ENCODE measurements at places on chromosomes 2 and 18.

GRCh38 chr2:237422309-237422708 is 8.3 kb upstream of the COL6A3 start:
- DNase-seq = no peak

- no peak for DNase-seq
These were observed 10.7 kb downstream of the ACAA2 start for GRCh38 chr18:49802623-49803022.

GRCh38 chr2:171858397-171858958 is 35.6 kb downstream of the SLC25A12 start:
- no peak for DNase-seq

DNA sequence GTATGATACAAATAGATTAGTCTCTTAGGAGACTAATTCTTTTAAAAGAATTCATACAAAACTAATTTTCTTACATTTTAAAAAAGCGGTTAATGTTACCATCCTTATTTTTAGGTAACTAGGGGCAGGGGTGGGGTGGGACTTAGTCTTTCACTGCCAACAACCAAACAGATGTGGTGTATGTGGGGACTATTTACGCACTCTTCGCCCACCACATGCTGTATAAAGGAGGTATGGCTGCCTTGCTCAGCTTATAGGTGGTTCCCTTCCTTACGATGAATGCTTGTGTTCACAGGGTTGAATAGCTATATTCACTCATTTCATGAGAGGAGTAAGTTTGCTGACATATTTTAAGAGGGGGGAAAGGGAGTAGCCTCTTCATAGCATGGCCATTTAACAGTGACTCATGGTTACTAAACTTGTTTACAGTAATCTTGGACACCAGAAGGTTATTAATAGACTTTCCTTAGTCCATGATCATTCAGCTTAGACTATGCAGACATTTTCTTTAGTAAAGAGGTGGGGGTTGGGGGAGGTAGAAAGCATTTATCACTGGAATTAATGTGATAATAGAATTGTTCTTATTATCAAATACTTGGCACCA is 61.8 kb downstream of the CAB39 start:
- peak; percentile 37 for DNase-seq

DNA sequence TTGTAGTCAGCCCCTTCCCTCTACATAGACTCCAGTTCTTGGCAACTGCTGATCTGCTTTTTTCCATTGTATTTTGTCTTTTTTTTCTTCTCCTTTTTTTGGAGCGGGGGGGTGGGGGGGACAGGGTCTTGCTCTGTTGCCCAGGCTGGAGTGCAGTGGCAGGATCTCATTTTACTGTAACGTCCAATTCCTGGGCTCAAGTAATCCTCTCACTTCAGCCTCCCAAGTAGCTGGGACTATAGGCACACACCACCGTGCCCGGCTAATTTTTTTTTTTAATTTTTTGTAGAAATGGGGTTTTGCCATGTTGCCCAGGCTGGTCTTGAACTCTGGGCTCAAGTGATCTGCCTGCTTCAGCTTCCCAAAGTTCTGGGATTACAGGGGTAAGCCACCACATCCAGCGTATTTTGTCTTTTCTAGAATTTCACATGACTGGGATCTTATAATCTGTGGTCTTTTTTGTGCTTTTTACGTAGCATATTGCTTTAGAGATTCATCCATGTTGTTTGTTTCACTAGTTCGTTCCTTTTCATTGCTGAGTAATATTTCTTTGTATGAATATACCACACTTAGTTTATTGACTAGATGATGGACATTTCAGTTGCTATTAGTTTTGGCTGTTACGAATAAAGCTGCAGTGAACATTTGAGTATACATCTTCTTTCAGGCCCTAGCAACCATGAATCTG is 17.9 kb downstream of the EML4 start:
- DNase-seq = no peak

DNA sequence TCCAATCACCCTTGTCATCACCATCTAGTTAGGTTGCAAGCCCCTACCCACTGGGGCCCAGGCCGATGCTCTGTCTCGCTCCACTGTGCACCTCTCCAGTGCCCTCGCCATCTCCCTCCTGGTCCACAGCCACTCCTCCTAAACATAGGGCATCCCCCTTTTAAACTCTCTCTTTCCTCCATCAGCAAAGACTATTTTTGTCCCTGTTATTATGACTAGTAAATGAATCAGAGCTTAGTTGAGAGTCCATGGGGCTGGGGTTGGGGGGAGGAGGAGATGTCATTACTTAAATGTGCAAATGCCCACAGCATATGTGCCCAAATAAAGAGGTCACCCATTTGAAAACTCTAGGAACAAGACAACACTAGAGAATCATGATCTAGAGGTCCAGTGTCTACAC is 167.4 kb downstream of the TRABD2A start:
- DNase-seq = no peak

DNA sequence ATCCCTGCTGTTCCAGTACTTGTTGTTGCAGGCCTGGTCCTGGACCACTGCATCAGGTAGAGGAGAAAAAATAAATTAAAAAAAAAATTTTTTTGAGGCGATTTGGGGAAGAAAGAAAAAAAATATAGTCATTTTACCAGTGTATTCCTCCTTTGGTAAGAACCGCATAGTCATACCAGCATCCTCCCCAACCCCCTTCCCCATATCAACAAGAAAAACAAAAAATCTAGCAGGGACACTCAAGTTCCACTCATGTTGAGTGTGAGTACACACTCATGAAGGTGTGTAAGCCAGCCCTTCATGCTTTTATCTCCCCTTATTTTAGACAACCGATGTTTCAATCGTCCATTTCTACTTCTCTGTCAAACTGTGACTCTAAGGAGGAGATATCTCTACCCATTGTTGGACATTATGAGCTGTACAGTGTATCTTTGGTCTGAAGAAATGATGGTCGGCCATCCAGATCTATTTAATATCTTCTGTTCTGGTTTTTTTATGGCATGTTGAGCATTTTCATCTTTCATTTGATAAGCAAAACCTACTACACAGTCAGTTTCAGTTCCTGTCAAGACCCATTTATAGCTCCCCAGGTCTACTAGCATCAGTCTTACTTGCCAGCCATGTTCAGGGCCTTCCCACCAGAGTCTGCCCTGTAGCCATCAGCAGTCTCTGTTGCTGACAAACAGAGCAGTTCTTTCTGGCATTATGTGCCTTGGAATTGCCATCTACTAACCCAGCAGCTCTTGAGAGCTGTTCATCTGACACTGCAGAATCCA is 20.0 kb downstream of the ELP2 start:
- no peak for DNase-seq

DNA sequence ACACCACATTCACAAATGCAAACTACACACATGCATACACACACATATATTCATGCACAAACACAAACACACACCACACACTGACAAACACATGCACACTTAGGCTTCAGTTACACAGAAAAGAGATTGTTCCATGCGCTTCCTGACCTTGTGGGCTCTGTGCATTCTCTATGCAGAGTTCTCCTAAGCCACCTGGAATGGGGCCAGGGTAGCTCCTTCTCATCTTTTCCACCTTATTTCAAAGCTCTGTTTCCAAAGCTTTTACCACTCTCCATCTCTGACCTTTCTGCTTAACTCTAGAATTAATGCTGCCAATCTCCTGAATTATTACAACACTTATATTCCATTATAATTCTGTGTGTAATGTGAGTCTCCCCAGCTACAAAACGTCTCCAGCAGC is 522.3 kb upstream of the MYT1L start:
- no peak for DNase-seq

DNA sequence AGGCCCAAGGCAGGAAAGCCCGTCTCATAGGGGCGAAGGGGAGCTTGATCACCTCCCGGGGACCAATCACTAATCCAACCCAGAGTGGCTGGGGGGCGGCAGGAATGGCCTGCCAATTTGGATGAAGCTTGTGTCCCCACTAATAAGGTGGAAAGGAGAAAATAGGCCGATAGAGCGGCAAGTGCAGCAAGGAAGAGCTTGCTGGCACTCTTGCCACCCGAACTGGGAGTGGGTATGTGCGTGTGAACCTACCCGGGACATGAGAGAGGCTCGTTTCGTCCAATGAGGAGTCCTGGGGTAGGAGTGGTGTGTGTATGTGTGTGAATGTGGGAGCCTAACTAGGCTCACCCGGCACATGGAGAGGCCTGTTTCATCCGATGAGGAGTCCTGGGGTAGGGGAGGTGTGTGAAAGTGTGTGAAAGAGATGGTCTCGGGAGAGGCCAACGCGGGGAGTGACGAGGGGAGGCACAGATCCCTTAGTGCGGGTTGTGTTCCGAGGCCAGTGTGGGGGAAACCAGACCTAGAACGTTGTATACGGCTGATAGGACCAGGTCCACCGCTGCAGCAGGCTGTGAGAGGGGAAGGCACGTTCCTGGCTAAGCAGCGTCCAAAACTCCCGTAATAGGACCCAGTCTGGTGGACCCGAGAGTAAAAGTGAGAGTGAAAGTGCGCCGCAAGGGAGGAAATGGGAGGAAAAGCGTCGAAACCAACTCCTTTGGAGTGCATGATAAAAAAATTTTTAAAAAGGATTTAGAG is 47.1 kb upstream of the SELENOI start:
- DNase-seq = no peak

- DNase-seq = peak; percentile 28
These were observed 652.4 kb downstream of the SLC4A3 start for GRCh38 chr2:220279840-220280239.

DNA sequence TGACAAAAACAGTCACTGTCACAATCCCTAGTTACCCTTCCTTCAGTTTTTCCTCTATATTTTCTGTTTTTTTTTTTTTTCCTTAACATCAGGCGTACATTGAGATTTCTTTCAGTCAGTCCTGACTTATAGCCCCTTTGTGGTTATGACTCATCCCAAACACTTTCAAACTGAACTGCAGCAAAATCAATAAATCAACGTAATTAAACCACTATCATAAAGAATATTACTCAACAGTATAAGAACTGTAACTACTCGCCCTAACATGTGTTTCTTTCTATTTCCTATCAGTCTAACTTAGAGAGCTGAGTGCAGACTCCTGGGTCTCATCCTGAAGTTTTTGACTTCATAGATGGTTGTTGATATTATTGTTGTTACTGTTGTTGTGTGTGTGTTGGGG is 523.5 kb downstream of the LRRTM4 start:
- peak; percentile 30 for DNase-seq

DNA sequence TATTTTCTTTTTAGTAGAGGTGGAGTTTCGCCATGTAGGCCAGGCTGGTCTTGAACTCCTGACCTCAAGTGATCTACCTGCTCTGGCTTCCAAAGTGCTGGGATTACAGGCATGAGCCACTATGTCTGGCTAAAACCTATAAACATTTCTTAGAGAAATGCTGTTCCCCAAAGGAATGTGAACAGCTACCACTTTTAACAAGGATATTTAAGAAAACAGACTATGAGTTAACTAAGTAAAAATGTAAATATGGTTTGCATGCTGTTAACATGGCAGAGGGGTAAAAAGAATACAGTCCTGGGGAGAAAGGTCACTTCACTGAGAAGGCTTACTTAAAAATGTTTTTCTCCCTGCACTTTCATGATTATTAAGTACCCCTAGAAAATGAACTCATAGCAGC is 57.1 kb downstream of the SLC16A14 start:
- no peak for DNase-seq

DNA sequence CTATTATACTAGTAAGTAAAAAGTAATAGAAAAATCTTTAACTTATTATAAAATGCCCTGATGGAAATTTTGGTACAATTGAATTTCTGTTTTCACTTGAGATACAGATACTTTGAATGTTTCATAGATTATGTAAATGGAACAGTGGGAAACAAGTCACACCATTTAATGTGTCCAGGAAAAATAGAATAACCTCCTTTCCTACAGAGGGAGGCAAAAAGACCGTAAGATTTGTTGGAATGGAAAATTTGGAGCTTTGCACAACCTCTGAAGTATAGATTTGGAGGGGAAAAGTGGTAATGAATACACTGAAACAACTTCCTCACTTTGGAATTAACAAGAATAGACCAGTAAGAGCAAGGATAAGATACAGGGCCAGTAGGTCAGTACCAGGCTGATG is 149.2 kb upstream of the L3MBTL4 start:
- DNase-seq = no peak
